ENCODE measurements at places on chromosomes 2 and 18.

- DNase-seq = no peak
Measured at GRCh38 chr2:197946562-197946961, 142.2 kb downstream of the PLCL1 start.

DNA sequence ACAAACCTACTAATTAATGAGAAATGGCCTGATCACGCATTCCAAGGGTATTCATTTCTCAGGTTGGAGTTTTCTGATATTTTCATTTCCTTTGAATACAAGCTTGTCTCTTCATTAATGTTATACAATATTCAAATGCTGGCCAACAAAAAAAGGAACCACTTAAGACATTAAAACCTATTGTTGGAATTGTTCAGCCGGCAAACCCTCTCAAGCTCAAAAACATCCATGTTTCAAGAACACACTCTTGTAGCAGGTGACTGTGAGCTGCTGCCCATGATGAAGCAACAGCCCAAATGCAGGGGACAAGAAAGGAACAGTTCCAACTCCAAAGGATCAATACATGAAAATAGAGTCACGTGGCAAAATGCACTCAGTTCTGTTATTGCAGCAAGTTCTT is 454.5 kb downstream of the BCL11A start:
- no peak for DNase-seq

DNA sequence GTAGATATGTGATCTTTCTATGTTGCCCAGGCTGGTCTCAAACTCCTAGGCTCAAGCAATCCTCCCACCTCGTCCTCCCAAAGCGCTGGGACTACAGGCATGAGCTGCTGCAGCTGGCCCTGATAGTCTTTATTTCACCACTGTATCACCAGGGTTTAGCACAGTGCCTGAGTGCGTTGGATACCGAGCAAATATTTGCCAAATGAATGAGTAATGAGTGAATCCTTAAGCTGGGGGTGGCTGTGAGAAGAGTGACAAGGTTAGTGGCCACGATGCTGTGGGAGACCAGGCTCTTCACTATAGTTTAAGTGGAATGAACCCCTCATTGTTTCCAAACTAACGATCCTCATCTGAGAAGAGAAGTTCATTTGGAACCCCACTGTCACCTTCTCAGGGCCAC is 60.8 kb upstream of the FAM136A start:
- DNase-seq = no peak

GRCh38 chr2:38666556-38666910 is 619 bp downstream of the GALM start:
- no peak for DNase-seq

GRCh38 chr2:232444409-232445148 is 11.4 kb upstream of the ALPI start:
- DNase-seq = peak; percentile 33

GRCh38 chr2:217568289-217568971 is 434.4 kb downstream of the TNS1 start:
- no peak for DNase-seq

DNA sequence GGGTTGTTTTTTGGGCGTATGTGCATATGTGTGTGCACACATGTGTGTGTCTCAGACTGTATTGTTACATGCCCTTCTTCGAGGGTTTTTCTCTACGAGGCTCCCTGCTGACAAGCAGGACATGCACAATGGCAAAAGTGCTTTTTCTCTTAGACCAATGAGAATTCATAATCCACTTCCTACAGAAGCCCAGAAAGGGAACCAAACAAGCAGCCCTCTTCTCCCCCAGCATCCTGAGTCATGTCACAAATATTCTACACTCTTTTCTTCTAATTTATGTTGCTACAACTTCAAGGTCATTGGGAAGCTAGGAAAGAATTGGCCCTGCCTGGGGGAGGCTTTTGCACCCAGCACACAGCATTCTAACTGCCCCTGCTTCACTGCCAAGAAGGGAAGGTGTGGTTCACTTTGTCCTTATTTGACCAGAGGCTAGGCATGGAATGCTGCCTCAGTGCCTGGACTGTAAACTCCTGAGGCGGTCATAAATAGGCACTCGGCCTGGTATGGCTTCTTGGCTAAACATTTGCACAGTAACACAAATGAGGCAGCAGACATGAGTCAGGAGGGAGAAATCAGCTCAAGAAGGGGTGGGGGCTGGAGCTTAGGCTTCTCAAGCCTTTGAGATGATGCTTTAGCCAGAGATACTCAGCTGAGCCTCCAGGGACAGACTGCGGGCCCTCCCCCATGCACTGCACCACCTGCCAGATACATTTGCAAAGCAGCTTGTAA is 92.7 kb upstream of the KLF7 start:
- DNase-seq = no peak

GRCh38 chr2:143840601-143841000 is 679.3 kb downstream of the ZEB2 start:
- no peak for DNase-seq

DNA sequence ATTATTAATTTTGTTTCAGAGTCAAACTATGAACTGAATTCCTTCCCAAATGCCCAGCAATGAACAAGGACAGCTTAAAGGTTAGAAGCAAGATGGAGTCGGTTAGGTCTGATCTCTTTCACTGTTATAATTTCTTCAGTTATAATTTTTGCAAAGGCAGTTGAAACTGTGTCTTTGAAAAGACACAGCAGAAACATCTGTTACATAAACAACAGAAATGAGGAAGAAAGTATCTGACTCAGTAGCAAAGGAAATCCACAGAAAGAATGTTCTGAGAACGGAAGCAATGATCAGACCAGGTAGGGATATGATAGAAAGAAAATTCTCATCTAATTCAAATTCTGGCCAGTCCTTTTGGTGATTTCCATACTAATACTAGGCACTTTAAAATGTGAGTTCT is 5.2 kb upstream of the RMC1 start:
- DNase-seq = no peak

DNA sequence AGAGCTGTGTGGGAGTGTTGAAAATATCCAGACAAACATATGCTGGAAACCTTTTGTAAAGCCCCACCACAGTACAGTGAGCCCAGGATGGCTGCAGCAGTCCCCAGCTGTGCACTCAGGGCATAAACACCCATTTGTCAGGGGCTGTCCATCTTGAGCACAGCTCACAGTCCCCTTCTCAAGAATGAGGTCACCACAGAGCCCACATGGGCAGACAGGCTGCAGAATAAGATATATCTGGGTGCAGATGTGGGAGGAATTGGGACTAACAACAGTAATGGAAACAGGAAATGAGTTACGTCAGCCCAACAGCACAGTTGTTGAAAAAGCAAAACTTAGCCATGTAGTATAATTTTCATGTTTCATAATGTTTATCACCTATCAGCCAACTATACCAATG is 219.6 kb downstream of the ETAA1 start:
- no peak for DNase-seq

GRCh38 chr18:55555395-55556027 is 32.5 kb downstream of the TCF4 start:
- DNase-seq = no peak

DNA sequence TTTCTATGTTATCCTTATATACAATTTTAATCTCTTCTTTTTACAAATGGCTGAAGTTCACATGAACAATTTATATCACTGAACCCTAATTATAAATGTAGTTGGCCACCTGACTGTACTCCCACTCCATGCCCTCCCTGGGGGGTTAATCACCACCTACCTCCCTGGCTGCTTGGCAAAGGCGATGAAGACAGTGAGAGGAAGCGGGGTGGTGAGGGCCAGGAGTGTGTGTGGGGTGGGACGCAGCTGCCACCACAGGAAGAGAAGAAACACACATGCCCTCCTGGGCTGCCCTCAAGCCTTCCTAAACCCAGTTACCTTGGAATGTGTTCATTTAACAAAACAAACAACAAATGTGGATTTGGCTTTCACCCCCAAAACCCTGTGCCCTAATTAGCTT is 87.0 kb upstream of the REV1 start:
- no peak for DNase-seq

GRCh38 chr2:63735263-63735662 is 106.4 kb upstream of the UGP2 start:
- DNase-seq = no peak

DNA sequence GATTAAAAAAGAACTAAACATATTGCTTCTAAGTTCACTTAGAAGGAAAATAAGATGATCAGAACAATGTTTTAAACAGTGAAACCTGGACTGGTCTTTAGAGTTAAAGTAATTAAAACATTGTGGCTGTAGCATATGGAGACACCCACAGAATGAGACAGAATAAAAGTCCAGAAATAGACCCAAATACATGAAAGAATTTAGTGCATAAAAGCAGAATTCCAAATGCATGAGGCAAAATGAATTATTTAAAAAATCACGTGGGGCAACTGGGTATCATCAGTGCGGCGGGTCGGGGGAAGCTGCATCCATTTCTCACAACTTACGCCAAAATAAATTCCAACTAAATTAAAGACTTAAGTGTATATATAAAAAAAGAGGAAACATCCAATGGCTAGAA is 12.1 kb downstream of the RNF149 start:
- DNase-seq = no peak

DNA sequence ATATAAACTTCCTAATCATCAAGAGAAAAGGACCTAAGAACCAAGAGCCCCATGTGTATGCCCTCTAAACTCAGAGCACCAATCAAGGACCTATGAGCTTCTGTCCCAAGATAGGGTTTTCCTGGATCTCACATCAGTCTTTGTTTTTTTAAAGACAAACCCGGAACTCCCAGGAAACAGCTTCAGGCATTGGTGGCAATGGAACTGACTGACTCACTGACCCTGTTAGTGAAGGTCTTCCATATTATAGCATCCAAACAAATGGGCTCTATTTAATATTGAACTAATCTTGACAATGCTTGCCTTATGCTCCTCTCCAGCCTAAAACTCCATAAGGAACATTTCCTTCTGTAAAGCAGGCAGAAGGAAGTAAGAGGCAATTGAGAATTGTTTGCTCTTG is 63.5 kb upstream of the RPE start:
- no peak for DNase-seq

DNA sequence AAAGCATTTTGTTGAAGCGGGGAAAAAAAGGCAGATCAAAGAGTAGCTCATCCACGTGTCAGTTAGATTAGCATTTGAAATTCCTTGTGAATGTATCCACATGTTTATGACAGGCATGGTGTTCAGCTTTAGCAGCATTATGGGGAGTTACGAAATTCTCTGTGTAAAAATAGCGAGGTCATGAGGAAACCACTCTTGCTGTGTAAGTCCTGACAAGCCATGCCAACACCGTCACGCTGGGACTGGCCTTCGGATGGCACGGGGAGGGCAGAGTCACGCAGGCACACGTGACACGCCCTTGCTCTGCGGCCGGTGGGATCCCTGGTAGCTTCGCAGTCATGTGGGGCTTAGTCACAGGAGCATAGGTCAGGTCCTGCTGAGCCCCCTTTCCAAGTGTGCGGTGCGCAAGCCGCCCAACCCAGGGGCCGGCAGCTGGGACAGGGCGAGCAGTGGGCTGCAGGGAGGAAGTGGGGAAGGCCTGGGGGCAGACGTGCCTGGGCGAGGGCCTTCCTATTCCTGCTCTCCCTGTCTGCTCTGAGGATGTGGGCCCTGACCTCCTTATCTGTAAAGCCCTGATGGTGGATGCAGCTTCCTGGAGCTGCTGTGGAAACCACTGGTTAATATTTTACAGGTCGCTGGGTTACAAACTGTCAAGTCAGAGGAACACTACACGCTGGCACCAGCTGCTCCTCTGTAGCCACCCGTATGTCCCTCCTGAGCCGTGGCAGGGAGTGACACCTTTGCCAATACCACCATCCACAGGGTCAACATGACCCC is 18.0 kb downstream of the MBP start:
- DNase-seq = peak; percentile 85

DNA sequence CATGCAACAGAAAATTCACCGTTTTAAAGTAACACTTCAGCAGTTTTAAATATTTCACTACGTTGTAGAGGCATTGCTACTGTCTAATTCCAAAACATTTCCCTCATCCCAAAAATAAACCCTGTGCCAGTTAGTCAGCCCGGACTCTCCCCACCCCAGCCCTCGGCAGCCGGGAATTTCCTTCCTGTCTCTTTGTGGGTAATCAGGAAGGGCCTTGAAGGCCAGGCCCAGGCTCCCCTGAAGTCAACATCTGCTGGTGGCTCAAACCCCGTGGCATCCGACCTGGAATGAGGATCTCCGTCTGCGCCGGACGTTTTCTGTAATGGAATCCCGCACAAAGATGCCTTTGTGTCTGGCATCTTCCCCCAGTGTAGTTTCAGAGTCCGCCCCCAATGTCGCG is 219.6 kb downstream of the SNTG2 start:
- no peak for DNase-seq

- peak; percentile 50 for DNase-seq
Measured at GRCh38 chr2:162731917-162732804, 106.4 kb downstream of the KCNH7 start.

DNA sequence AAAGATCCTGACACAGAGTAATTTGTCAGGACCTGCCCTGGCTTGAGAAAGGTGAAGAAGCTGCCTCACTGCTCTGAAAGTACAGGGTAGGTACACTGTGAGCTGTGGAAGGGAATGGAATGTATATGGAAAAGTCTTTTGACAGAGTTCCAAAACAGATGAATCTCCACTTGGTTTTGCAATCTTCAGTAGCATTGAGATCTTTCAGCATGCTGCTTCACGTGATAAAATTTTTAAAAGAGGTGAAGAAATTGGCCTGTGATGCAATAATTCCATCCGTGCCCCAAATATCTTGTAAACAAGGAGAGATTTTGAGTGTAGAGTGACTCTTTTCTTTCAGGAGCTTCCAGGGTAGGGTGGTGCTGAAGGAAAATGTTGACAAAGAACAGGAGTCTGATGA is 123.1 kb downstream of the OSR1 start:
- no peak for DNase-seq

- DNase-seq = no peak
Measured at GRCh38 chr2:157287160-157287559, 29.7 kb downstream of the GALNT5 start.

GRCh38 chr2:20040489-20041172 is 10.8 kb downstream of the LAPTM4A start:
- no peak for DNase-seq

DNA sequence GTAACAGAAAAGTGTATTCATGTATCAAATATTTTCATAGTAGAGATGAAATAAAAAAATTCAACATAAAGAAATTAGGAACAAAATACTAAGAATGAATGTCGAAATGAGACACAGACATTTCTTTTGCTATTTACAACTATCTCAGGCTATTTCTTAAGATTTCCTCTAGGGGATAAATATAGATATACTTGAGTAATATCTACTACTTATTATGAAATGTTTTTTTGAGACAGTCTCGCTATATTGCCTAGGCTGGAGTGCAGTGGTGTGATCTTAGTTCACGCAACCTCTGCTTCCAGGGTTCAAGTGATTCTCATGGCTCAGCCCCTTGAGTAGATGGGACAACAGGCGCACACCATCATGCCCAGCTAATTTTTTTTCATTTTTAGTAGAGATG is 326.1 kb downstream of the RNF144A start:
- no peak for DNase-seq

DNA sequence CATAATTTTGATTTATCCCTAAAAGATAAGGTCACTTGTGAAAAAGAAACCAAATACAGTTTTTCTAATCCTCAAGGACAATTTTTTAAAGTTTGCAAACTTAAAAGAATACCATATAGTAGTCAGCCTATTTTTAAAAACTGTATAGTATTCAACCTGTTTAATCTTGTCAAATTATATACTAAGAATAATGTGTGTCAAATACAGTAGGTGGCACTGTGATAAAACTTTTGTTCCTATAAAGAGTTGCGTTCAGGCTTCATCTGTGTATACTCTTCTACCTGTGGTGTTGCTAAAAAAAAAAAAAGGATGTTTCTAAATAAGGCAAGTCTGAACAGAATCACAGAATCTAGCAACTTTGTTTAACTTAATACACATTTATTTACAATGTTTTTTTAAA is 68.6 kb downstream of the CCDC138 start:
- peak; percentile 45 for DNase-seq
